GM12892 (cell line): ENCODE measurements at places on chromosomes 1 and 21.

DNA sequence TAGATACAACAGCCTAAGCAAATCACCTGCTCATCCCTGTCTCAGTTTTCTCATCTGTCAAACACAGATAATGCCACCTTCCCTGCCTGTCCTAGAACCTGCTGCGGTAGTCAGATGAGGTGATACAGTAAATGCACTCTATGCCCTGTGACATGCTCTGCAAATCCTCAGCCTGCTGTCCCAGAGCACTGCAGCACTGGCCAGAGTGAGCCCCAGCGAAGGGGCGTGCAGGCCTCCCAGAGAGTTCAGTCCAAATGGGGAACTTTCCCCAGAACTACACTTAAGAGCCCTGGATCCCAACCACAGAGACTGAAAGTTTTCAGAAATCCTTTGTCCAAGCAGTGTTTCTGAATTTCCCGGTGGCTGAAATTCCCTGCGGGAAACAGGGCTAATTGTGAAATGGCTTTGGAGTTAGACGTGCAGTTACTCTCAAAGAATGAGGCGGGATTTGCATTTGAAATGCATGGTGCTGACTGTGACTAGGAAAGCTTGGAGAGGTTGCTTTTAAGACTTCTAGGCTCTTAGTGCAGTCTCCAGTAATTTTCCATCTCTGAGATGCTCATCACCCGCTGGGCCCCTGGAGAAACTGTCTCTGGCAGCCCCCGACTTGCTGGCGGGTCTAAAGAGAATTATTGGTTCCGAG, 206.5 kb upstream of the AJAP1 start:
- no peak for DNase-seq

GRCh38 chr1:200710166-200710565, 28.5 kb upstream of the CAMSAP2 start:
- no peak for DNase-seq

DNA sequence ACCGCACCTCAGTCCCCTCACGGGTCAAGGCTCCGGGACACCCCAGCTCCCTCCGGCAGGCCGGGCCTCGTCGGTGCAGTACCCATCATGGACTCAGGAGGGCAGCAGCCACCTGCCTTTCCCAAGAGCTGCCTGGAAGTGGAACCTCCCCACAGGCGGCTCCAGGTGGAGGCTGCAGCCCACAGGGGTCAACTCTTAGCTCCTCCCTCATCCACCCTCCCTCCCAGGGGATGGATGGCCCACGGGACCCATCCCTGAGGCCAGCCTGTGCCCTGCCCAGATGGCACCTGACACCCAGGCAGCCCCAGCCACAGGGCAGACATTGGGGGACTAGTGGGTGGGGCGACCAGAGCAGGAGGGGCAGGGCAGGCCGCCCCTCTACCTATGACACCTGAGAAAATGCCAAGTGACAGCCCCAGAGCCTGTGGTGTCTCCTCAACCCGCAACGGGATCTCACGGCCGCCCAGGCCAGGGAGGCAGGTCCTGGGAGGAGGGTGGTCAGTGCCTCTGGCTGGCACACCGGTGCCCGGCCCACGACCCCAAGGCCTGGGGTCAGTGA, 1.2 kb upstream of the ARHGEF16 start:
- DNase-seq, result peak; percentile 89

- no peak for DNase-seq
Observed at GRCh38 chr1:194968916-194969315, 1639.3 kb downstream of the KCNT2 start.

- DNase-seq, result no peak
Observed at GRCh38 chr21:46552274-46552673, 52.6 kb downstream of the S100B start.

GRCh38 chr1:64163431-64163830, 40.0 kb upstream of the UBE2U start:
- DNase-seq, result no peak

DNA sequence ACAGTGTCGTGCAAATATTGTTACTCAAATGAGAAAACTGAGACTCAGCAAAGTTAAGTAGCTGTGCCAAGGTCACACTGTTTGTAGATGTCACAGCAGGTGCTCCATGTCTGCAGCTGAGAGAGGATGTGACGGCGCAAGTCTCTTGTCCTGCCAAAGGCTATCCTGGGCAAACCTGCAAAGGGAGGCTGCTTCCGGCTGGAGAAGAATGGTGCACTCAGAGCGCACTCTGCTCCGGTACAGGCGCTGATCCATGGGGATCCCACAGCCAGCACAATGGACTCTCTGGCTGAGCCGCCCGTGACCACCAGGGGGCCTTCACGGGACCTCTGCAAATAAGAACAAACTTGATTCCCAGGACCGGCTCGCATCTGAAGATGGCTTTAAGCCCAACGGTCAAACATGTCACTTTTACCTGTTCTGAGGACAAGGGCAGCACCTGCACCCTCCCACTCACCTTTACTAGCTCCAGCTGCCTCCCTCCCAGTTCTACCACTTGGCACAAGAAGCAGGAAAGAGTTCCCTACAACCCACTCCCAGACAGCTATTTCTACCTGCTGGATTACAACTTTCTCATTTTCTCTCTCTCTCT, 21.9 kb downstream of the RD3 start:
- DNase-seq, result no peak

DNA sequence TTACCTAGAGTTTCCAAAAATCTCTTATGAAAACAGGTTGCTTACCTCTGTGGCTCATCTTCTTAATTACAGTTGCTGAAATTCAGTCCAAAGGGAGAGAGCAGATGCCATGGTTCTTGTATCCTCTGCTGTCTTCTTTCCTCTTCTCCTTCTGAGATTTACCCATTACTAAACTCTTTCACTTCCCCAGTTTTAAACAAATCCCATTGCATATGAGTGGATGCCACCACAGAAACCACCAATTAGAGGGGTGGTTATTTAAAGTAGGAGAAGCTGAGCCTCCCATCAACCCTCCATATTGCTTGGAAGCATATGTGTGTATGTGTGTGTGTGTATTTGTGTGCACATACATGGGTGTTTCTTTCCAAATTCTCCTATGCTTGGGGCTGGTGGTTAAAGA, 128.5 kb upstream of the KCNK1 start:
- no peak for DNase-seq

GRCh38 chr1:183956559-183957188, 80.9 kb downstream of the COLGALT2 start:
- peak; percentile 25 for DNase-seq

DNA sequence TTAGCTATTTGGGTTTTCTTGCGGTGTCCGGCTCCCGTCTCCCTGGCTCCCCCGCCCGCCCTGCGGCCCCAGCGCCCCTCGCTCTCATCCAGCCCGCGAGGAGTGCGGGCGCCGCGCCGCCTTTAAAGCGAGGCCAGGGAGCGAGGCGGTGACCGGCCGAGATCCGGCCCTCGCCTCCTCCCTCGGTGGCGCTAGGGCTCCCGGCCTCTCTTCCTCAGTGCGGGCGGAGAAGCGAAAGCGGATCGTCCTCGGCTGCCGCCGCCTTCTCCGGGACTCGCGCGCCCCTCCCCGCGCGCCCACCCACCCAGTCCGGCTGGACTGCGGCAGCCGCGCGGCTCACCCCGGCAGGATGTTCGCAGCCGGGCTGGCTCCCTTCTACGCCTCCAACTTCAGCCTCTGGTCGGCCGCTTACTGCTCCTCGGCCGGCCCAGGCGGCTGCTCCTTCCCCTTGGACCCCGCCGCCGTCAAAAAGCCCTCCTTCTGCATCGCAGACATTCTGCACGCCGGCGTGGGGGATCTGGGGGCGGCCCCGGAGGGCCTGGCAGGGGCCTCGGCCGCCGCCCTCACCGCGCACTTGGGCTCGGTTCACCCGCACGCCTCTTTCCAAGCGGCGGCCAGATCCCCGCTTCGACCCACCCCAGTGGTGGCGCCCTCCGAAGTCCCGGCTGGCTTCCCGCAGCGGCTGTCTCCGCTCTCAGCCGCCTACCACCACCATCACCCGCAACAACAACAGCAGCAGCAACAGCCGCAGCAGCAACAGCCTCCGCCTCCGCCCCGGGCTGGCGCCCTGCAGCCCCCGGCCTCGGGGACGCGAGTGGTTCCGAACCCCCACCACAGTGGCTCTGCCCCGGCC, 492 bp downstream of the HLX start:
- peak; percentile 49 for DNase-seq

GRCh38 chr1:151165281-151165737, 393 bp downstream of the LYSMD1 start:
- DNase-seq, result no peak

DNA sequence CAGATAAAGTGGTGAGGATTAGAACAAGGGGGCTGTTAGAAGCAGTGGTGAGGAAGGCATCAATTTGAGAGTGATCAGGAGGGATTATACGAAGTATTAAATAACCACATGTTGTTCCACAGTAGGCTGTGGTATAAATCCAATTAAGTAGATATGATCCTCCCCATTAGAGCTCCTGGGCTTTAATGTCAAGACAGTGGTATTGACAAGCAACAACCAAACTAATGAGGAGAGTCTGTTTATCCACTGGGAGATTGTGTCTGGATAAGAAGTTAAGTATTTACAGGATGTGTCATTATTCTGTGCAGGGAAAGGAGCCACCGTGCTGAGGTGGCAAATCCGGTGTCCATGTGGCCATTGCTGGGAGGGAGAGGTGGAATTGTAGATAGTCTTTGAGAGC, 5.8 kb downstream of the ACTN2 start:
- no peak for DNase-seq

DNA sequence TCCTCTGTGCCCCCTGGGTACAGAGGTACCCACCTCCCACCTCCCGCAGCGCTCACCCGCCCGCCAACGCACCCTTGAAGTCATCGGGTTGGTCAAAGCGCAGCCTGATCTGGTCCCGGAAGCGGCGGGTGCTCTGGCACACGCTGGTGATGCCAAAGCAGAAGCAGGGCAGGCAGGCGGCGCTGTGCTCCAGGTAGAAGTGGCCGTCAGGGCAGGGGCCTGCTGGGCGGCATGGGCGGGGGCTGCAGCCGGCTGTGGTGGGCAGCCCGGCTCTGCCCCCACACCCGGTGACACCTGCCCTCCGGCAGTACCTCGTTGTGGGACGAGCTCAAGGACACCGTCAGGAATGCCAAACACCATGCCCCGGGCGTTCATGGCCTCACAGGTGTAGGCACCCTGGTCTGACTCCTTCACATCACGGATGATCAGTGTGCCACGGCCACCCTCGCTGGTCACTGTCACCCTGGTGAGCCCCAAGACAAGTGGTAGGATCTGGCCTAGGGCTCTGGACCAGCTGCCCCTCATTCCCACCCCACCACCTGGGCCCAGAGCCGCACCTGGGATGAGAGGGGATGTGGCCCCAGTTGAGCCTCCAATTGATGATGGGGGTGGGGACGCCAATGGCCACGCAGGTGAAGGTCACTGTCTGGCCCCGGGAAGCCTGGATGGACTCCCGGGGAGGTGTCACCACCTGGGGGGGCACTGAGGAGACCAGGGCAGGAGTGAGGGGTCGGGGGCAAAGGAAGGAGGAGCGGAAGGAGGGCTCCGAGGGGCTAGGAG, 52.5 kb downstream of the HSPG2 start:
- no peak for DNase-seq

GRCh38 chr21:16707274-16707673, 805.6 kb upstream of the CXADR start:
- no peak for DNase-seq

DNA sequence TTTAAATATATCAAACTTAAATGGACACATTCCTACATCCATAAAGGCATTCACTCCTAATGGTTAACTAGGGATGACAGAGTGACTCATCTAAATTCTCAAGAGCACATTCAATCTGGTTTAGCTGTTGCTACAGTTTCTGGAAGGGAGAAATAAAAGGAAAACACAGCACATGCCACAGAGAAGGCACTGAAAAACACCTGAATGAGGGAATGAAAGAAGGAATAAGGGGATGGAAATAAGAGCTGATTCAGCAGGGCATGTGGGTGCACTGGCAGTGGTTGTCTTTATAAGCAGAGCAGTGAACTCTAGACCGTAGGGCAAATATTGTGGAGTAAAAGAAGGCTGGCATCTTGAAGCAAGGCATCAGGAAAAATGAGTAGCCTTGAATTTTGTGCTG, 79.3 kb downstream of the LHX4 start:
- no peak for DNase-seq

GRCh38 chr1:21781815-21782348, 1.1 kb downstream of the USP48 start:
- DNase-seq, result no peak

GRCh38 chr1:46401964-46402626, 8.0 kb downstream of the FAAH start:
- DNase-seq, result no peak

GRCh38 chr1:92411511-92411910, 75.2 kb downstream of the GFI1 start:
- no peak for DNase-seq

DNA sequence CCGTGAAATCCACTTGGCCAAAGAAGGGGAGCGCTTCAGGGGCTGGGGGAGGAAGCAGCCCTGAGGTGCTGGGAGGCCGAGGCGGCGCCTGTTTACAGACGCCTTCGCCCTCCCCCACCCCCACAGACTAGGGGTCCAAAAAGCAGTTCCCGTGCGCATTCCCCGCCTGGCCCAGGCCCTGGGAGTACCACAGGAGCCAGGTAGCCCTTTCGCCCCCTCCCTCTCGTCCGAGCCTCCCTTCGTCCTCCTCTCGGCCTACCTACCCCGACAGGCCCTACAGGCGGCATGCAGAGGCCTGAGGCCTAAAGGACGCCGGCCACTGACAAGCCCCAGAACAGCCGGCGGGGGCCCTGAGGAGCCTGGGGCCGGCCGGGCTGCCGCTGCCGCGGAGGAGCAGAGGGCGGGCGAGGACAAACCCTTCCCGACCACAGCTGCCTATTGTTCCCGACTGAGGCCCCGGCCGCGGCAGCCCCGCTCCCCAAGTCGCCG, 522 bp downstream of the RC3H1 start:
- peak; percentile 18 for DNase-seq

DNA sequence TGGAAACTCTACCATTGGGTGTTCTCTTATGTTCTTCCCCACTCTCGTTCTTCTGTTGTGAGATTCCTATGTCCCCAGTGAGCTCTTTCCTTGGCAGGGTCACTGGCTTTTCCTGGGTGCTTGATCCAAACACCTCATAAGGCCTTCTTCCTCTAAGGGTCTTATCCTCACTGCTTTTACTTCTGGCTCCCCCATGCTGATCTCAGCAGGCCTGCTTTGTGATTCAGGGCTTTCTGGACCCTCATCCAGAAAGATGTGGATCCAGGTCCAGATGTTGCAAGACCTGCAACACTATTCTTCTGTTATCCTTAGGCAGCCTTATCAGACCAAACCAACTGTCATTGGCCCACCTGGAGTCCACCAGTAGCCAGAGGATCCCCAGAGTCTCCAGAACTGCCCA, 11.2 kb upstream of the MYOG start:
- DNase-seq, result no peak

GRCh38 chr21:37425001-37425400, 58.4 kb downstream of the DYRK1A start:
- no peak for DNase-seq

DNA sequence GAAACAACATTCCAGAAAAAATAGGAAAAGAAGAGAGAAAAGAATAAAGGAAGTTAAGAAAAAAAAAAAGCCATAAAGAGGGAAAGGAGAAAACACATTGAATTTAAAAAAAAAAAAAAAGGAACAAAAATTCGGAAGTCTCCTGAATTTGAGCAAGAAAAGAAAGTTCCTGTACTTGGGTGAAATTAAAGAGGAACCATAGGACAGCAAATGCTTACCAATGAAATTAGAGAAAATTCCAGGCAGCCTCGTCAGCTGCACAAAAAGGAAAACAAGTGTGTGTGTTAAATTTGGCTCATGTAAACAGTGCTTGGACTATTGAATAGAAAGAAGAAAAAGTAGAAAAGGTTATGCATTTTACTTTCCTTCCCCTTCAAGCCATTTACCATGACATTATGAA, 4.9 kb downstream of the IL12RB2 start:
- no peak for DNase-seq

- no peak for DNase-seq
Observed at GRCh38 chr1:215794156-215794555, 227.1 kb downstream of the KCTD3 start.
